Aortic smooth muscle cell (primary cell): ENCODE measurements at places on chromosomes 6 and 20. TPM values are rescaled to one million over a fixed set of nuclear protein-coding genes. Genes with fewer than 3 reads are reported as not detected.

Gene SRMS
- total RNA-seq: not detected in 2 replicates

Gene MUC21
- total RNA-seq: not detected in 2 replicates

Gene RSPO3
- 0.06 and 0.13 TPM in 2 replicates for total RNA-seq

Gene PMEPA1
- total RNA-seq: 2.6 and 2.7 TPM in 2 replicates

Gene TRIM40
- not detected in 2 replicates for total RNA-seq

Gene CRISP2
- total RNA-seq: not detected in 2 replicates

Gene HTR1B
- 0.06 and 0.26 TPM in 2 replicates for total RNA-seq

Gene SAMD10
- 1.2 and 1.4 TPM in 2 replicates for total RNA-seq

Gene MDC1
- 4.6 and 5.1 TPM in 2 replicates for total RNA-seq

Gene C20orf202
- not detected in 2 replicates for total RNA-seq

Gene PREX1
- 75.0 and 102 TPM in 2 replicates for total RNA-seq

Gene STMND1
- total RNA-seq: not detected in 2 replicates

Gene EEF1A2
- 0.06 and 0.13 TPM in 2 replicates for total RNA-seq

Gene GSTA2
- not detected in 2 replicates for total RNA-seq

Gene ANGPT4
- not detected in 2 replicates for total RNA-seq

Gene POM121L2
- total RNA-seq: not detected in 2 replicates

Gene CST5
- total RNA-seq: not detected in 2 replicates

Gene STAU1
- total RNA-seq: 40.2 and 53.3 TPM in 2 replicates

Gene CDK19
- 7.5 and 10.1 TPM in 2 replicates for total RNA-seq

Gene DSP
- 0.25 and 0.53 TPM in 2 replicates for total RNA-seq

Gene CCND3
- 18.8 and 28.5 TPM in 2 replicates for total RNA-seq

Gene TCF21
- total RNA-seq: 0.81 and 2.1 TPM in 2 replicates

Gene LPA
- total RNA-seq: not detected in 2 replicates

Gene BIRC7
- total RNA-seq: 0.06 and 0.40 TPM in 2 replicates

Gene CLPSL2
- not detected in 2 replicates for total RNA-seq
